ENCODE measurements at places on chromosomes 16 and 17. TPM values are rescaled to one million over a fixed set of nuclear protein-coding genes. Genes with fewer than 3 reads are reported as not detected.
A peak's percentile ranks its signal among the peaks of the same experiment; 100 is the strongest.

DNA sequence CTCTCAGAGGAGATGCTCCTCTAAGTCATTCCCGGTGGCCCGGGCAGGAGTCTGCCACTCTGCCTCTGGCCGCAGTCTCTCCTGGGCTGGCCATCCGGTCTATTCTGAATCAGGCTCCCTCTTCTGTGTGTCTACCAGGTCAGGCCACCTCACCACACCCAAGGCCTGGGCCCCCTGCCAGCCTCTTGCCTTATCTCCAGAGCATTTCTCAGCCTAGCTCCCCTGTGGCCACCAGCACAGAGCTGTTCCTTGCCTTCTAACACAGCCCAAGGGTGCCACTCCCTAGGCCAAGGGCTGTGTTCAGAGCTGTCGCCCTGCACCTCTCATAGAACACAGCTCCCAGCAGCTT, 55.3 kb downstream of the MYO18A start:
- H3K4me3 ChIP-seq: no peak overlapping the region
- H3K4me1 ChIP-seq: no peaks in the 10 kb centered on the region
- peaks cover 58% of the 10 kb centered on the region for H3K36me3 ChIP-seq
- no peaks in the 10 kb centered on the region for H3K27me3 ChIP-seq

- no peak overlapping the region for H3K4me3 ChIP-seq
- DNase-seq: no peak
- no peak overlapping the region for H3K27ac ChIP-seq
- no peaks in the 10 kb centered on the region for H3K27me3 ChIP-seq
Observed at GRCh38 chr17:47304186-47304585, 19.6 kb upstream of the EFCAB13 start.

DNA sequence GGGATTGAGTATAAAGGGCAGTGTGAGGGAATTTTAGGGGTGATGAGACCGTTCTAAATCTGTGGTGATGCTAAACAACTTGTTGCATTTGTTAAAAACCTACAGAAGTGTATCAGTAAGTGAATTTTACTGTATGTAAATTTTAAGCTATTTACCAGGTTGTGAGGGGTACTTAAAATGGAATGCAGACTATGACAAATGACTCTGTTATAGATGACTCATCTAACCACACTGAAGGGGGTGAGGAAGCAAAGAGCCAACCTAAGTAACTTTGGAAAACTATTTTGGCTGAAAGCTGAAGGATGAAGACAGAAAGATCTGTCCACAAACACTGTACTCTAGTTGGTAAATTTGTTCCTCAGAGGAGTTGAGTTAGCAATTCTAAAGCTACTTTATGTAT, 5.3 kb upstream of the MKS1 start:
- no peak for DNase-seq
- H3K4me1 ChIP-seq: peaks cover 10% of the 10 kb centered on the region
- peaks cover 13% of the 10 kb centered on the region for H3K27me3 ChIP-seq
- H3K27ac ChIP-seq: no peak overlapping the region

- DNase-seq: no peak
- no peak overlapping the region for H3K27ac ChIP-seq
Observed at GRCh38 chr17:70636517-70637133, 467.3 kb downstream of the KCNJ2 start.

DNA sequence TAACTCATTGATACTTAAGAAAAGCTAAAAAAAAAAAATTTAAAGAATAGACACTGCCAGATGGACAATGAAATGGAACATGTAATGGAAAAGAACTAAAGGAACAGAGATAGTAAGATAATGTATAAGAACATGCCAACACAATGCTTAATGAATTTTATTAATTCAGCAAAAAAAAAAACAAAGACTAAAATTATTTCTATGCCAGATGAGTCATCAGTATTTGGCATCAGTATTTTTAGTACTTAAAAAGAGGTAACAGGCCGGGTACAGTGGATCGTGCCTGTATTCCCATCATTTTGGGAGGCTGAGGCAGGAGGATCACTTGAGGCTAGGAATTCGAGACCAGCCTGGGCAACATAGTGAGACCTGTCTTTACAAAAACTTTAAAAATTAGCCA, 168.5 kb downstream of the CYB561 start:
- H3K36me3 ChIP-seq: no peaks in the 10 kb centered on the region
- H3K27me3 ChIP-seq: no peaks in the 10 kb centered on the region
- no peaks in the 10 kb centered on the region for H3K4me1 ChIP-seq
- DNase-seq: no peak
- H3K27ac ChIP-seq: no peak overlapping the region
- H3K4me3 ChIP-seq: no peak overlapping the region

GRCh38 chr17:78739331-78739931, 42.6 kb downstream of the CYTH1 start:
- no peak overlapping the region for H3K4me3 ChIP-seq
- H3K4me1 ChIP-seq: peaks cover 81% of the 10 kb centered on the region
- no peaks in the 10 kb centered on the region for H3K36me3 ChIP-seq
- peak overlapping the region; percentile 48 for H3K27ac ChIP-seq
- no peaks in the 10 kb centered on the region for H3K27me3 ChIP-seq

- H3K27ac ChIP-seq: peak overlapping the region; percentile 77
- H3K4me3 ChIP-seq: peak overlapping the region; percentile 93
- no peaks in the 10 kb centered on the region for H3K36me3 ChIP-seq
- no peaks in the 10 kb centered on the region for H3K27me3 ChIP-seq
Observed at GRCh38 chr16:87317750-87318644, 805 bp upstream of the C16orf95 start.

- peaks cover 31% of the 10 kb centered on the region for H3K4me1 ChIP-seq
- H3K4me3 ChIP-seq: no peak overlapping the region
- peaks cover 100% of the 10 kb centered on the region for H3K27me3 ChIP-seq
- H3K27ac ChIP-seq: no peak overlapping the region
- no peak for DNase-seq
Observed at GRCh38 chr17:38590988-38591758, 14.6 kb downstream of the SRCIN1 start.

- H3K36me3 ChIP-seq: no peaks in the 10 kb centered on the region
- no peaks in the 10 kb centered on the region for H3K4me1 ChIP-seq
- no peak for DNase-seq
- H3K27ac ChIP-seq: no peak overlapping the region
- no peak overlapping the region for H3K4me3 ChIP-seq
- H3K27me3 ChIP-seq: peaks cover 15% of the 10 kb centered on the region
Observed at GRCh38 chr17:62935523-62935922, 30.5 kb upstream of the TANC2 start.

DNA sequence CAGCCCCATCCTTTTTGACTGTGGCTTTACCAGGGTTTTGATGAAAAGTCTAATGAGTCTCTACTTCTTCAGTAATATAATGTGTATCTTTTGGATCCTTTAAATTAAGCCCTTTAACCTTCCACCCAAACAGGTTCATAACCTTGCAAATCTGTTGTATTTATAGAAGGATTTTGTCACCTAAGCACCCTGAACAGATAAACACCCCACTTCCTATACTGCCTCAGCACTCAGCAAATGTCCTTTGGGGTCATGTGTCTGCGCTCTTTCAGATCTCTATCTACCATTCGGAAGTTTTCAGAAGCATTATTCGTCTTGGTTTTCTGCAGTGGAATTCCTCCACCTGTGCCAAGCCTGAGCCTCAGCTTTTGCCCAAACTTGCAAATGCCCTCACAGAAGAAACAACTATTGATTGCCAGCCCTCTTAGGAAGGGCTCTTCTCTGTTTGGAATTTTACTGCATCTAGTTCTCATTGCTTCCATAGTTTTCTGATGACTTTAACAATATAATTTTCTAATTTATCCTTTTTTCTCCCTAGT, 214.8 kb upstream of the KCNJ16 start:
- H3K27ac ChIP-seq: no peak overlapping the region
- H3K27me3 ChIP-seq: no peaks in the 10 kb centered on the region
- H3K4me3 ChIP-seq: no peak overlapping the region
- H3K4me1 ChIP-seq: no peaks in the 10 kb centered on the region
- H3K36me3 ChIP-seq: no peaks in the 10 kb centered on the region

DNA sequence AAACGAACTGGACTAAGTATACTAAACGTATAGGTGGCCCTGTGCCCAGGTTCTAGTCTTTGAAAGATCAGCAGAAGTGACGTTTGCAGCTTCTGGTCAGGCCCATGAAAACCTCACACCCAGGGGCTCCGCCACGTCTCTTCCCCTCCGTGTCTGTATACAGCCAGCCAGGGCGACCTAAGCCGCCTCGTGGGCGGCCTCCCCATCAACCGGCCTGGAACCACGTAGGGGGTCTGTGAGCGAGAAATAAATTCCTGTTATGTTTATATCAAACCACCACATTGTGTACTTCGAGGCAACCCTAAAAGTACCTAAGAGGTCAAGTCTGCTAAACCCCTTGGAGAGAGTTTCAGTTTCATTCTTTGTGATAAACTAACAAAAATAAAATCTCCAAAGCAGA, 6.8 kb downstream of the TK1 start:
- no peak overlapping the region for H3K27ac ChIP-seq
- H3K27me3 ChIP-seq: no peaks in the 10 kb centered on the region
- H3K4me3 ChIP-seq: no peak overlapping the region
- peaks cover 3% of the 10 kb centered on the region for H3K4me1 ChIP-seq
- no peak for DNase-seq

GRCh38 chr17:70292366-70292765, 123.0 kb downstream of the KCNJ2 start:
- no peaks in the 10 kb centered on the region for H3K4me1 ChIP-seq
- no peak for DNase-seq
- H3K27me3 ChIP-seq: no peaks in the 10 kb centered on the region
- no peak overlapping the region for H3K27ac ChIP-seq
- no peak overlapping the region for H3K4me3 ChIP-seq

- H3K36me3 ChIP-seq: no peaks in the 10 kb centered on the region
- H3K4me1 ChIP-seq: no peaks in the 10 kb centered on the region
- H3K27ac ChIP-seq: no peak overlapping the region
- DNase-seq: no peak
Observed at GRCh38 chr16:79985606-79986005, 385.1 kb upstream of the MAF start.

DNA sequence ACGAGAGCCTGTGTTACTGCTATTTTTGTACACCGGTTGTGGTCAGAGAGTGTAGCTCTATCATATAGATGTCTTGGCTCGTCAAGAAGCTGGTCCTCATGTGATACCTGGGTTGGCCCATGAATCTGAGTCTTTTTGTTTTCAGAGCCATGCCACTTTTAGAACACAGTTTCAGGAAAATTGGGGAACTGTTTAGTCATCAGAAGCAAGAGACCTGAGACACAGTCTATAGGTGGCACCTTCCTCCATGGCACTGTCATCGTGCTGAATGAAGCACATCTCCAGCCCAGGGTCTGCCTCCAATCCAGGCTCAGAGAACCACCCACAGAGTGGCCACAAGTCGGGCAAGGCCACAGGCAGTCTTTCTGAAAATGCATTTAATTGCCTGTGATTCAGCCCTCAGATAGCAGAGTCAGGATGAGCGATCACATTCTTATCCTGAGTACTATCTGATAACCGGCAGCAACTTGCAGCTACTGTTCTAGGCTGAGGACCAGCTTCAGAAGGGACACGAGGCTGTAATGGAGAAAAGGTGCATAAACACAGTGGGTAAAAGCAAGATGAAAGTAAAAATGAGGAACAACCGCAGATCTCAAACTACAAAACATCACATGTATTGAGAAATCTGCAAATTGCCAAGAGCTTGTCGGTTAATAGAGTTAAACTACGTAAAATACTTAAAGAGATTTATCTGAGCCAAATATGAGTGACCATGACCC, 14.2 kb upstream of the HAPSTR1 start:
- H3K27ac ChIP-seq: no peak overlapping the region
- no peak for DNase-seq
- H3K36me3 ChIP-seq: no peaks in the 10 kb centered on the region
- no peaks in the 10 kb centered on the region for H3K27me3 ChIP-seq
- H3K4me3 ChIP-seq: no peak overlapping the region
- H3K4me1 ChIP-seq: no peaks in the 10 kb centered on the region

MXRA7 gene
- total RNA-seq: 14.7 TPM

LRRC37A2 gene
- total RNA-seq: 30.6 TPM

ABCA6 gene
- total RNA-seq: 0.79 TPM

SMYD4 gene
- total RNA-seq: 38.5 TPM

All from T-cell (primary cell).